ENCODE measurements at places on chromosomes 13 and 19.

- no peak for DNase-seq
These were observed 23.7 kb upstream of the SEMA6B start for GRCh38 chr19:4582980-4583842.

DNA sequence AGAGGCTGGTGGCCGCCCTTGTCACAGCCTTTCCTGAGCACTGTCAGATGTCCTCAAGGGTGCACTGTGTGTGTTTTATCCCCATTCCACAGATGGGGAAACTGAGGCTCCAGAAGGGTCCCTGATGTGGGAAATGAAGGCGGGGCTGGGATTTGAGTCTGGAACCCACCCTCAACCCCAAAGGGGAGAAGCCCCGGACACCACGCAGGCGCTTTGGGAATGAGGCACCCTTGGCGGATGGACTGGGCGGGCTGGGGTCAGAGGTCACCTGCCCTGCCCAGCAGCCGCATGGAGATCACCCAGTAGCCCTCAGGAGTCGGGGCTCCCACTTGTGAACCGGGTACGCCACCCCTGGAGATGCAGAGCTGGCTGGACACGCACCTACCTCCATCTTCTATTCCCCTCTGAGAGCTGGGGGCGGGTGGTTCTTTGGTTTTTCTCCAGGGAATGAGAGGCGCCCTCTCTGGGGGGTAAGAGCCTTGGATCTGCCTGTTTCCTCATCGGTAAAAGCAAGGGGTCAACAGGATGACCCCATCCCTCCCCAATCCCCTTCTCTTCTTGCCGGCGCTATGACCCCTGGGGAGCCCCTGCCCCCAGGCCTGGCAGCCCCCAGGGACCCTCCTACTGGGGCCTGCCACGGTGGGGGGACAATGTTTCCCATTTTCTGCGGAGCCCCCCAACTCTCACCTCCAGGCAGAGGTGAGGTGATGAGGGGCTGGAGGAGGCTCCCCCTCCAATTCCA is 8.3 kb upstream of the ONECUT3 start:
- no peak for DNase-seq

DNA sequence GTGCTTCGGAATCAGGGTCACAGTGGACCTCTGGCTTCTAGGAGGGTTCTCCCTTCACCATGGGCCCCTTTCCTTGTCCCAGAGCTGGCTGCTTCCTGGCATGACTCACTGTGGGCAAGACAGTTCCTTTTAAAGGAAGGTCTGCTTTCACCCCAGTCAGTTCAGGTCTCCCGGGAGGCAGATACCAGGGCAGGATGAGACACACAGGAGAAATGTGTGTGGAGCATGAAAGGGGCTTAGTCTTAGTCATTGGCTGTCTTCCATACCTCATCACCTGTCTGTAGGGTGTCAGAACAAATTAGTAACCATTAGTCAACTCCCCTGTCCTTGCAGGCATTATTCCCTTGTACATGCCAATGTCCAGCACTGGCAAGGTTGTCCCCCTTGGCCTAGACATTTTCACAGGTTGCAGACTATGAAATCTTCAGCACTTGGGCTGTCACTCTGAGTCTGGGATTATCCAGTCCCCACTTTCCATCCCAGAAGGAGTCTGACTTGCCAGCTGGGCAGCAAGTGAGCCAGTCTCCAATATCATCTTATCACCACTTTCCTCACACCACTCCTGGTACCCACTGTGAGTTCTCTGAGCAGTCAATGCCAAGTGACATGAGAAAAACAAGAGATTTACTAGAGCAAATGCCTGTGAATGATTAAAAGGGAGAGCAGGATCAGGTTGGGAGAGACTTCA is 76.8 kb upstream of the MEDAG start:
- no peak for DNase-seq

DNA sequence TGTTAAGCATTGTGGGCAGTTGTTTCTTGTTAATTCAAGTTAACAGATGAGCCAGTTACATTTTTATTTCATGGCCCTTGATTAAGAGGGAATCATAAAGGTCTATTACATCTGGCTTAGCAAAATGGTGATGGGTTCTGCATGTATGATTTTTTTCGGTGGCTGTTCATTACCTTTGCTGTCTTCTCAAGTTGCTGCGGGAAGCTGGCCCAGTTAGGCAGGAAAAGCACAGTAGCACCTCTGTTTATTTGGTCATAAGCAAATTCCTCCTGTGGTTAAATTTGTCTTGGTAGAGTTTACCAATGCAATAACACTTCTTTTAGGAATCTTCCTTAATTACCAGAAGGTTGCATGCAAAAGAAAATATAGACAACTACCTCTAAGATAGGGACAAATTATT is 104.5 kb downstream of the FRY start:
- no peak for DNase-seq

- DNase-seq: no peak
These were observed 8.7 kb downstream of the SIGLECL1 start for GRCh38 chr19:51259348-51260245.

DNA sequence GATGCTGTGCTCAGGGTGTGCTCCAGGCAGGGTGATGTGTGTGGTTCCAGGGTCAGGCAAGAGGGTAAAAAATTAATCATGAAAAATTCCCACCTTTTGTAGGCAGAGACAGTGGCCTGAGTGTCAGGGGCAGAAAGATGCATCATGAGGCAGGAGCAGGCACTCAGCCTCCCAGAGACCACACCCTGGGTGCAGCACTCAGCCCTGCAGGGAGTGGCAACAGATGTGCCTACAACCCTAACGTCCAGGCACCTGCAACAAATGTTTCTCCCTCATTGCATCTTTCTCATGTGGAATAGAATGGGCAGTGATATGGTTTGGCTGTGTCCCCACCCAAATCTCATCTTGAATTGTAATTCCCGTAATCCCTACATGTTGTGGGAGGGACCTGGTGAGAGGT is 19.6 kb upstream of the CEACAM1 start:
- no peak for DNase-seq

- no peak for DNase-seq
These were observed 7.2 kb downstream of the RPL36 start for GRCh38 chr19:5697022-5697889.

DNA sequence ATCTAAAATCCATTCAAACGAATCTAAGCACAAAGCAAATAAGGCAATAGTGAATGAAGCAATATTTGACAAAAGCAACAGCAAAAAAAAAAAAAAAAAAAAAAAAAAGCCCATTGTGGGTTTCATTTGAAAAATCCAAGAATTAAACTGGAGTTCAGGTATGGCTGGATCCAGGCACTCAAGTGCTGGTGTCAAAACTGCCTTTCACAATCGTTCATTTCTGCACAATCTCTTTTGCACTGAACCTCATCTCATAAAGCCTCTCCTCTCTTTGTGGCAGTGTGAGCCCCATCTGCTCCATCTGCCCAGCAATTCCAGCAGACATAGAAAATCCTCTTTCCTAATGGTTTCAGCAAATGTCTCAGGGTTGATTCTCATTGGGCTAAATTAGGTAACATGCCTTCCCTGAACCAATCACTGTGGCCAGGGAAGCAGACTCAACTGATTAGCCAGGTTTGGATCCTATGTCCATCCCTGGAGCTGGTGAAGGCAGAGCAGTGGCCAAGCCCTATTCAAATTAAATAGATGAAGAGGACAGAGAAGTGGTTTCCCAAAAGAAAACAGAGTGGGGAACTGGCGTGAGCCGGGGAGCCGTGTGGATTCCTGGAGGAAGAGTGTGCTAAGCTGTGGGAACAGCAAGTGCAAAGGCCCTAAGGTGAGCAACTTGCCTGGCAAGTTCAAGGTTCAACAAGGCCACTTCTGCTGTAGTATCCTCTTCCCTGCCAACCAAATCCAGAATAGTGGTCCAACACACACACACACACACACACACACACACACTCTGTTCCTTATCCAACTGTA is 1.2 kb upstream of the HIF3A start:
- DNase-seq: no peak

DNA sequence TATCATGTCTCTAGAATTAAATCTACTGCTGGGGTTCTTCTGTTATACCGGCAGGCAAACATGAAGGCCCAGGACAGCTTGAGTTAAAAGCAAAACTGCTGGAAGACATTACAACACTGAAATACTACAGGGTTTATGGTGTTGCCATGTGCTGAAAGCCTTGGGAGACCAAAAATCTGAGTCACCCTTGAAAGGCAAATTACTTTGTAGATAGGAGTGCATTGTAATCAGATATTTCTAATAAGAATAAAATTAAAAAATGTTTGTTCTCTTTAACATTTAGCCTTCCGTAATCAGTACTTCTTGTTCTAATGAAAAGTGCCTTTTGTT is 181.3 kb downstream of the PCDH9 start:
- DNase-seq: peak; percentile 50
